GM12892 (cell line): ENCODE measurements at places on chromosomes 4 and X.

DNA sequence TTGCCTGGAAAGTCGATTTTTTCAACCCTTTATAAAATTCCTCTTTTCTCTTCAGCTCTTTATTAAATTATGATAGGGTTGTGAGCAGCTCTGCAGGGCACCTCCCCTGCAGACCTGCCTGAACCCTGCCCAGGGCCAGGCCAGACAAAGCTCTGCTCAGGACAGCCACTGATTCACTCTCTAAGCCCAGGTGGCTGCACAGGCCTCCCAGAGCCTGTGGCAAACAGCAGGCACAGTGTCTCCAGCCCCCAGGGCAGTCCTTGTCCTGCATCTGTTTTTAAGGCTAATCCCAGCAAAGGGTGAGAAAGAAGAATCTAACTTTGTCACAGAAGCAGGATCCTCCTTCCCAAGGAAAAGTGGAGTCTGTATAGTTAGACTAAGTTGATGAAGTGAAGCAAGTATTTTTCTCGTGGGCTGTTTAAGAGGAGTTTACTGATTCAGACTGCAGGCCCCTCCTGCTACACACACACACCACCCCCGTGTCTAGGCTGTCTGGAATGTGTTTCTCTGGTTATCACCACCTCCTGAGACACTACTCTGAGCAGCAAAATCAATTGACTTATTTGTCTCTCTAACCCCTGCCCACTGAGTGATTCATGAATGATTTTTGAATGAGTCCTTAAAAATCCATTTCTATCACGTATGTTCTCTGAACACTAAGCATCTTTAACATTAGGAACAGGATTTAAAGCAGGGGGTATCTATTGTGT is 101.7 kb downstream of the CHIC2 start:
- no peak for DNase-seq

DNA sequence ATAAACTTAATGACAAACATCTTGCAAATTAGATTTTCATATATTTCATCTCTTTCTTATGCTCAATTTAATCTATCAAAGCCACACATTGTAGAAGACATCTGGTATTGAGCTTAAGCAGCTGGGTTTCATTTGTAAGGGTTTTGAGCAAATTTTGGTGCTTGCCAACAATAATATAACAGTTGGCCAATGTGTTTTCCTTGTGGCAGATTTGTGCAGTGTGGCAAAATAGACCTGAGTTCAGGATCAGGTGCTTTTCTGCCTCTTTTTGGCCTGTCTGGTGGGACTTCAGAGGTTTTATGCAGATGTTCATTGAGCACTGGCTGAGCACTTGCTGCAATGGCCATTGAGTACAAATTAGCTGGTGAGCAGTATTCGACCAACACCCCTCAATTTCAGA is 301.9 kb downstream of the BMPR1B start:
- no peak for DNase-seq

DNA sequence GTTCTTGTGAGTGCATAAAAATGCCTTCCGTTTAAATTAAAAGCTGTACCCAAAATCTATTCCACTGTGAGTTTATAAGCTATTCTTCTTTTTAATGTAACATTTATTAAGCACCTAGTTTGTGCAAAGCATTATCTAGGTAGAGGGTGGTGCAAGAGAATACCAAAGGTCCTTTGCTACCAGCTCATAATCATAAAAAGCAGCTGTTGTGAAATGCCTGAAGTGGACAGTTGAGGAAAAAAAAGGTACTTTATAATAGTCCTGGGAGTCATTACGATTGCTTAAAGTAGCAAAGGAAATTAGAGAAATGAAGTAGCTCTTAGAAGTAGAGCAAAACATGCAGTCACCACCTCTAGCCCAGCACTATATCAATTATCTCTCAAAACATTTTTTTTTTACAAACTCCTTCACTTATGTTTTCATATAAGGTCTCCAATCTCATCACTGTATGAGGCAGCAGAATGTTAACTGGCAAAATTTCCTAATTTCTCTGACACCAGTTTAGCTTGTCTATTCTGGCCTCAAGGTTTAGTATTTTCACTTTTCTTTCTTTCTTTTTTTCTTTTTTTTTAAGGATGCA is 2.1 kb downstream of the MBNL3 start:
- no peak for DNase-seq

GRCh38 chr4:169909897-169910296 is 116.3 kb downstream of the MFAP3L start:
- no peak for DNase-seq

GRCh38 chrX:33970028-33970967 is 161.8 kb downstream of the FAM47A start:
- no peak for DNase-seq
